Stimulated activated CD8-positive, alpha-beta memory T cell treated with anti-CD3 and anti-CD28 coated beads, Interleukin-15, amount 100 ng/mL, for 1 hour (primary cell): ENCODE measurements at places on chromosomes 5 and 9.

- no peak for DNase-seq
Observed at GRCh38 chr9:136886610-136887597, 588 bp downstream of the TRAF2 start.

- DNase-seq = no peak
Observed at GRCh38 chr5:113692891-113693457, 179.5 kb downstream of the YTHDC2 start.

DNA sequence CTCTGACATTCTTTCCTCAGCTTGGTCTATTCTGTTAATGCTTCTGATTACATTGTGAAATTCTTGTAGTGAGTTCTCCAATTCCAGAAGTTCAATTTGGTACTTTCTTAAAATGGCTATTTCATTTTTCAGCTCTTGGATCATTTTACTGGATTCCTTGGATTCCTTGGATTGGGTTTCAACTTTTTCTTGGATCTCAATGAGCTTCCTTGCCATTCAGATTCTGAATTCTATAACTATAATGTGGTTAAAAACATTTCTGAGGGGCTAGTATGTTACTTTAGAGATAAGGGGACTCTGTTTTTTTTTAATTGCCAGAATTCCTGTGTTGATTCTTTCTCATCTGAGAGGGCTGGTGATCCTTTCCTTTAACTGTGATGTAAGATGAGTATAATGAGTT lies 136.4 kb downstream of the MCTP1 start:
- DNase-seq = no peak

- DNase-seq = no peak
Observed at GRCh38 chr5:172379481-172379880, 74.8 kb downstream of the SH3PXD2B start.

DNA sequence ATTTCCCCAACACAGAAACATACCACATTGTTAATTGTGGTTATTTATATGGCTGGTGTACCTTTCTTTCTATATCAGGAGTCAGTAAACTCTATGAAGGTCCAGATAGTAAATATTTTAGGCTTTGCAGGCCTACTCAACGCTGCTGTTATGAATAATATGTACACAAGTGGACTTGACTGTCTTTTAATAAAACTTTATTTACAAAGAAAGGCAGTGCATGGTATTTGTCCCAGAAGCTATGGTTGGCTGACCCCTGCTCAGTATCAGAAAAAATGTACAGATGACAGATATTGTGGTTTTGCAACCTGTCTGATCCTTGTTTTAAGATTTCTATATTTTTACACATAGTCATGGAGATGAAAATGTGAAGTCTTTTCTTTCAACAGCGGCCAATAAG lies 5.7 kb downstream of the MTRR start:
- no peak for DNase-seq

- no peak for DNase-seq
Observed at GRCh38 chr9:33116860-33117259, 40.4 kb upstream of the SMU1 start.

- DNase-seq = no peak
Observed at GRCh38 chr5:82341325-82341724, 63.2 kb upstream of the RPS23 start.

DNA sequence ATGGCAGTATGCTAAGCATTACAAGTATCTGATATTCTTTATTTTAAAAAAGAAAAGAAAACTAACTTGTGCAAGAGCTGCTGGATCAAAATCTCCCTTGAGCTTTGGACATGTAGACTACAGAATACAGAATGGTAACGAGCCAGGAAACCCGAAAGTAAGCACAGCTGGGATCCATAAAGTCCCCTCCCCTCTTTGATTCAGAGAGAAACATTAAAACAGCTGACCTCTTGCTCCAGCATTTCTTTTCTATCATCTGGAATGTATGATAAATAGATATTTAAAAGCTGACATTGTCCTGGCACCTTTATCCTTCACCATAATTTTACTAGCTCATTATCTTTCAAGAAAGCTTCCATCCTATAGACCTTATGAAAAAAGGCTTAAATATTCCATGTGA lies 28.2 kb upstream of the LPAR1 start:
- DNase-seq = no peak

DNA sequence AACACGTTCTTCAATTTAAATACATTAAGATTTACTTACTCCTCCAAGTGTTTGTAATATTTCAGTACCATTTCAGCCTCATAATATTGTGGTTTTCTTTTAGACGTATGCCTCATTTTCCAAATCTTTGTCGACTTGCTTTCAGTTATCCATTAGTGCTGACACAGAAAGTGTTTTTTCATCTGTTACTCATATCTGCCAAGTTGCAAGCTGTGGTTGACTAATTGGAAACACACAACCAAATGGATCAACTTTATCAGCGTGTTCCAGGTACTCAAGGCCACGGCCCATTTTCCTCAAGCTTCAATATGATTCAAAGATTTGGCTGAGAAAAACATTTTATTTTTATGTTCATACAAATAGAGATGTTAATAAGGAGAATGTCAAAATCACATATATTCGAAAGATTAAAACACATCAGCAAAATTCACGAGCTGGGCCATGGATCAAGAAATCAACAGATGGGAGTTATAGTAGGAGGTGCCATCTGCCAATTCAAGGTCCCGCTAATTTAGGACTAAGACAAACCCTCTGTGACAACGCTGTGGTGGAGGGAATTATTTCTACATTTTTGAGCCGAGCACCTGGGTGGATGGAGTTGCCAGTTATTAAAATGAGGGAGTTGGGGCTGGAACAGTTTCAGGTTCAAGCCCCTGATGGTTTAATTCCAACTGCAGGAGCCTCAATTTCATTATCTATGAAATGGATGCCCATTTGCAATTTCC lies 27.2 kb upstream of the CCNJL start:
- DNase-seq = no peak

- no peak for DNase-seq
Observed at GRCh38 chr9:16230731-16231130, 639.7 kb downstream of the BNC2 start.

DNA sequence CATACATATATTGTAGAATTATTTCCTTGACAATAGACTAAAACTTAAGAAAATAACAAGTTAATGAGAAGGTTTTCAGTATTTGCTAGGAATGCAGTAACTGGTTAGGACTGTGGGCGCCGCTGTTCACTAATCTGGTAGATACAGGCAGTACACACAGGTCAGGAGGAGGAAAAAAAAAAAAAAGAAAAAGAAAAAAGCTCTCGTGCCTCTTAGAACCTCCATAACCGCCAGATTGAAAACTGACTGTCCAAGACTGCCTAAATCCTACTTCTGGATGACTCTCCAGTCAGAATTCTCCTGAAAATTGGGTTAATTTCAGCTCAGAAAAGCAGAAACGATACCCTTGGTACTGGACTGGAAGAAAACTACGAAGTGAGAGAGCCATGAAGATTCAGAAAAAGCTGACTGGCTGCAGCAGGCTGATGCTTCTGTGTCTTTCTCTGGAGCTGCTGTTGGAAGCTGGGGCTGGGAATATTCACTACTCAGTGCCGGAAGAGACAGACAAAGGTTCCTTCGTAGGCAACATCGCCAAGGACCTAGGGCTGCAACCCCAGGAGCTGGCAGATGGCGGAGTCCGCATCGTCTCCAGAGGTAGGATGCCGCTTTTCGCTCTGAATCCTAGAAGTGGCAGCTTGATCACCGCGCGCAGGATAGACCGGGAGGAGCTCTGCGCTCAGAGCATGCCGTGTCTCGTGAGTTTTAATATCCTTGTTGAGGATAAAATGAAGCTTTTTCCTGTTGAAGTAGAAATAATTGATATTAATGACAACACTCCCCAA lies at the start of gene PCDHGA1:
PCDHGA1 (plus strand) TSS at position 216 of the 782 bp plus-strand sequence.
- no peak for DNase-seq

DNA sequence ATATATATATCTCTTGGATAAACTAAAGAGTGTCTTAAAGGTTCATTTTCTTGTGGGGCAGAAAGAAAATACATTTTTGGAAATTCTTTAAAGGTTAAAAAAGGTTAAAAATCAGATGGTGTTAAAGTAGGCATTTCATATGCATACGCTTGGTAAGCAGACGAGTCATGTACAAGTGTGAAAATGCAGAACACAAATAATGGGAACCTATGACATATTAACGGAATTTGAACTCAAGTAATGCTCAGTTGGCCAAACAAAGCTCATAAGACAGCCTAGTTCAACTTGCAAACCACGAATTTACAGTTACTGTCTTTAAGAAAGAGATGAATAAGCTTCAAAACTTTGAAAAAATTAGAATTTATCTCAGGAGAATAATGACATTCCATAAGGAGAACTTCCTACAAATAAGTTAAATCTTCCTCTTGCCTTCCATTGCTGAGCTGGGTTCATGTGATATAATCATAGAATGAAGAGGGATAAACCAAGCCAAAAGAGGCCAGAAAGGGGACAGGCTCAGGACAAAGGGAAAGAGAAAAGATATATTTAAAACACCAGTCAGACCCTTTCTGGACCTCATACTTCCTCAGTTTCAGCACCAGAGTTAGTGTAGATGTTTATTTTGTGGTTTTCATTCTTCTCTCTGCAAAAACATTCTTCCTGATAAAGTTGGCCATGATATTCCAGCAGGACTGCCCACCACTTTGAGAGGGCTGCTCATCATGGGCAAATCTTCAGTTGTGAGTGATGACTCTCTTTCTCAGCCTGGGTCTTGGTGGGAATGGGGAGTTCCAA lies 256.7 kb upstream of the CD180 start:
- DNase-seq = no peak

GRCh38 chr5:107670932-107671741 lies at the start of gene EFNA5:
EFNA5 (minus strand) TSS chr5:107670937.
- DNase-seq = no peak

DNA sequence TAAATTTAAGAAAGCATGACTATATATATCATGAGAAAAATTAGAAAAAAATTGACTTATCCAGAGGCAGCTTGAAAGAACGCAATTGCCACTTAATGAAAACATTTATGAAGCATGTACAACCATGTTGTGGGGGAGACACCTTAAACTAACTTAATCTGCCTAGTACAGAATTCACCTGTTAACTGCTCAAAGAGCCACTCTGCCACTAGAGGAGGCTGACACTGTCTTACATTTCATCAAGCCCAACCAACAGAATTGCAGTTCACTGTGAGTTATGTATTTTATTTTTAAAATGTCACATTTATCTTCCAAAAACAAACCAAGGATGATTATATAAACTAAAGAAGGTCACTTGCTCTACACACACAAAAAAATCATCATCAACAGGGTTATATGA lies 252.9 kb downstream of the MLLT3 start:
- no peak for DNase-seq

GRCh38 chr9:125889112-125889475 lies 141.9 kb downstream of the PBX3 start:
- no peak for DNase-seq

DNA sequence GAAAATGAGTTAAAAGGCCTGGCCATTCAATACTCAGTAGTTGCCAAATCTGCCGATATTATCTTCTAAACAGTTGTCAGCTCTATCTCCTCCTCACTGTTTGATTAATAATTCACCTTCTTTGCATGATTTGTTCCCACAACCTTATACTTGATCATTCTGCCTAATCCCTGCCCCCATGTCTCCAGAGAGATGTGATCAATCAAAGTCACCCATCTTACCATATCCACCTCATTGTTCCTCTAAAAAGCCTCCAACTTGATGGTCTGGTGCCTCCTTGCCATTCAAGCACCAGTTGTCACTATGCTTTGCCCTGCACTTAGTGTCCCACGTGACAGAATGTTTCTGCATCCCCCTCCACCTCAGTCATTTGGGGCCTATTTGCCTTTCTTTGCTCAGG lies 41.3 kb downstream of the KIAA1958 start:
- no peak for DNase-seq

DNA sequence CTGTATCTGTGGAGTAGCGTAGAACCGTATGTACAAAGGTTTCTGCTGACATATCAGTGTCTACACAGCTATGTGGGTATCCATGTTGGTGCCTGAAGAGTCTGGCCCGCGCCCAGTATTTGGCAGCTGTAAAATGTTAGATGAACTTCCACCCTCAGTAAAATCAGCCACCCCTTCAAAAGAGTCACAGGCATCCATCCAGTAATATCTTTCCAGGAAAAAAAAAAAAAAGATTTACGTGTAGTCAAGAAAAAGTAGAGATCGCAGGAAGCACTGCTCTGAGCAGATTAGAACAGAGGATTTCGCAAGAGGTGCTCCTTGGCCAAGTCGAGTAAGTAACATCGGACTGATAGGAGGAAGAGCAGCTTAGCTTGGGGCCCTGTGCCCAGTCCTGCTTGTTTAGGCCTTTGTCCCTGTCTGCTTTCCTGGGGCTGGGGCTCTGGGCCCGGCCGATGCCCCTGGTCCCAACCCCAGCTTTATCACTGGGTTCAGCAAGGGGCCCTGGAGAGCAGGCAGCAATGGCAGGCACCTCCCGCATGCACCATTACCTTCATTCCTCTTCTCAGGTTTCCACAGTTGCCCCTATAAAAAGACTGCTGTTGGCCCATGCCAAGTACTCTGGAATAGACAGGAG lies 21.2 kb downstream of the DAPK1 start:
- no peak for DNase-seq

DNA sequence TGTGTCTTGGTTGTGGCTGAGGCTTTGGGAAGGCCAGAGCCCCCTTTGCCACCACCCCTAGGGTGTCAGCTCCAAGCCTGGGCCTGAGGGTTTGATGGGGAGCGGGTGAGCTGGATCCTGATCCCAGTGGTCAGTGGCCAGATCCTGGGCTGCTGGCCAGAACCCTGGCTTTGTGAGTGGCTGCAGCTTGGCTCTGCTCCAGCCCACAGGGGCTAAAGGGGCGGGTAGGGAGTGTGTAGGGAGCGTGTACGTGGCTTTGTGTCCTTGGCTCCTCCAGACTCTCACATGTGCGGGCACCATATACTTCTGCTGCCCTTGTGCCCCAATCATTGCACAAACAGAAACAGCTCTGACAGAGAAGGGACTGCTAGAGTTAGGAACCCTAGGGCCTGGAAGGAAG lies 1.2 kb upstream of the IL11RA start:
- DNase-seq = no peak

DNA sequence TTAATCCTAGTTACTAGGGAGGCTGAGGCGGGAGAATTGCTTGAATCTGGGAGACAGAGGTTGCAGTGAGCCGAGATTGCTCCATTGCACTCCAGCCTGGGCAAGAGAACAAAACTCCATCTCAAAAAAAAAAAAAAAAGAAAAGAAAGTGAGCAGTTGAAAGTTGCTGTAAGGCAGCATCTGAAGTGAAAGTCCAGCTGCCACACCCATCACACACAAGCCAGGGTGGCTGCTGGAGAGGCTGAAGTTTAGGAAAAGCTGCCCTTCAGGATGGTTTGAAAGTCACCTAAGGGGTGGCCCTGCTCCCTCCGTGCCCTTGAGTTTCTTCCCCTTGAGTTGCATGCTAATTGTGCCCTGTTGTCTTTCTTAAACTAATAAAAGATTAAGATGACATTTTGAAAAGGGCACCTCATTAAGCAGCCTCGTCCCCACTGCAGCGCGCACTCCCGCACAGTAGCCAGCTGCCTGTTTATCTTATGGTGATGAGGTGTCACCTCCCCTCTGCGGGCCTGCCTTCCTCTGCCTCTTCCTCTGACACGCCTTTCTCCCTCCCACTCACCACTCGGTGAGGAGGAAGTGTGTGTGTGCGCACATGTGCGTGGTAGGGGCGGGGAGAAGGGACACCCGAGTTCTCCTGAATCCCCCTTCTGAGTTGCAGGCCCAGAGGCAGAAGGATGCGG lies 104.2 kb upstream of the PANK3 start:
- no peak for DNase-seq

GRCh38 chr5:34460496-34460895 lies 195.6 kb upstream of the RAI14 start:
- no peak for DNase-seq
